ENCODE measurements at places on chromosomes 6 and 20.

DNA sequence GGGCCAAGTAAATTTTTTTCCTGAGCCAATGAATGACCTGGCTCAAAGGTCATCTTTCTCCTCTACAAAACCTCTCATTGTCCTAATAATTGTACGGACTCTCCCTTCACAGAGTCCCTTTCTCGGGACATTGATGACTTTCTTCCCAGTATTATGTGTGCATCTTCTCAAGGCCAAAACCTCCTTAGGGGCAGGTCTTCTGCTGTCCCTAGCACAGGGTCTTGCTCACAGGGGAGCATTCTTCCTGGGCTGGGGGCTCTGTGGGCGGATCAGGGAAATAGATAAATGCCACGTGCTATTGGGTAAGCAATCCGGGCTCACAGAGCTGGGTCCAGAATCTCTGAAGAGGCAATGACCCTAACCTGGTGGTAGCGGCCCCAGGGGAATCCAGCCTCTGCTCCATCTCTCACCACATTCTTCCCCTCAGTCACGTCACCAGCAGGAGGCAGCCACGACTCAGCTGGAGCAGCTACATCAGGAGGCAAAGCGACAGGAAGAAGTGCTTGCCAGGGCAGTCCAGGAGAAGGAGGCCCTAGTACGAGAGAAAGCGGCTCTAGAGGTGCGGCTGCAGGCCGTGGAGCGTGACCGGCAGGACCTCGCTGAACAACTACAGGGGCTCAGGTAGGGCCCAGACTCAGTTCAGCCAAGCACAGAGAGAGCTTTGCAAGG, 23.5 kb downstream of the CEP250 start:
- no peak for DNase-seq

DNA sequence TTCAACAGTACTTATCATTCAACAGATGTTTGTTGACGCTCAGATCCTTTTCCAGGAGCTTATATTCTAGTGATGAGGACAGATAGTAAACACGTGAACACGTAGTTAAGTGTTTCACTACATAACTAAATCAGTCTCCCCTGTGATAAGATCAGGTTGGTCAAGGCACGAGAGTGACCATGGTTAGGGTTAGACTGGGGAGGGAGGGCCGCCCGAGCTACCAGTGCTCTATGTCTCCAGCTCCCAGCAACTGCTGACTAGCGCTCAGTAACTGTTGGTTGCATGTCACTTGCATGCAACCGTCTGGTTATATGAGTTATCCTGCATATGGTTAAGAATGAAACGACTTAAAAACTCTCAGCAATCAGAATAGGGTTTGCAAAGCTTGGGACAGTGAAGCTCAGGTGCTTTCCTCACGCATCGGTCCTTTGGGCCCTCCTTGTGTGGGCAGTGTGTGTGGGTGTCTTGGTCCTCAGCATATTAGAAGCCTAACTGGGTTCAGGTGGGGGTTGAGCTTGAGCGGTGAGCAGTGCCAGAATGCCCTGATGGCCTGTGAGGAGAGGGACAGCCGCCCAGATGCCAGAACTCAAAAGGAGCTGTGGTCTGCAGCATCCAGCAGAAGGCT, 120.8 kb downstream of the ARID1B start:
- no peak for DNase-seq

- no peak for DNase-seq
Observed at GRCh38 chr20:34547844-34548613, 10.5 kb upstream of the MAP1LC3A start.

GRCh38 chr6:147205690-147206600, 1.7 kb downstream of the STXBP5 start:
- peak; percentile 15 for DNase-seq

GRCh38 chr6:15755526-15755925, 92.7 kb upstream of the DTNBP1 start:
- no peak for DNase-seq

GRCh38 chr20:46089167-46089416, 670 bp downstream of the NCOA5 start:
- DNase-seq, result no peak

- DNase-seq, result no peak
Observed at GRCh38 chr6:162618448-162619002, 109.0 kb downstream of the PRKN start.

- DNase-seq, result no peak
Observed at GRCh38 chr6:15588971-15589634, 73.7 kb downstream of the DTNBP1 start.

GRCh38 chr6:30463651-30464618, 25.4 kb upstream of the HLA-E start:
- DNase-seq, result no peak
